ENCODE measurements at places on chromosomes 2 and 18. TPM values are rescaled to one million over a fixed set of nuclear protein-coding genes. Genes with fewer than 3 reads are reported as not detected.

- DNase-seq, result no peak
Measured at GRCh38 chr2:44522846-44523245, 161.1 kb downstream of the CAMKMT start.

DNA sequence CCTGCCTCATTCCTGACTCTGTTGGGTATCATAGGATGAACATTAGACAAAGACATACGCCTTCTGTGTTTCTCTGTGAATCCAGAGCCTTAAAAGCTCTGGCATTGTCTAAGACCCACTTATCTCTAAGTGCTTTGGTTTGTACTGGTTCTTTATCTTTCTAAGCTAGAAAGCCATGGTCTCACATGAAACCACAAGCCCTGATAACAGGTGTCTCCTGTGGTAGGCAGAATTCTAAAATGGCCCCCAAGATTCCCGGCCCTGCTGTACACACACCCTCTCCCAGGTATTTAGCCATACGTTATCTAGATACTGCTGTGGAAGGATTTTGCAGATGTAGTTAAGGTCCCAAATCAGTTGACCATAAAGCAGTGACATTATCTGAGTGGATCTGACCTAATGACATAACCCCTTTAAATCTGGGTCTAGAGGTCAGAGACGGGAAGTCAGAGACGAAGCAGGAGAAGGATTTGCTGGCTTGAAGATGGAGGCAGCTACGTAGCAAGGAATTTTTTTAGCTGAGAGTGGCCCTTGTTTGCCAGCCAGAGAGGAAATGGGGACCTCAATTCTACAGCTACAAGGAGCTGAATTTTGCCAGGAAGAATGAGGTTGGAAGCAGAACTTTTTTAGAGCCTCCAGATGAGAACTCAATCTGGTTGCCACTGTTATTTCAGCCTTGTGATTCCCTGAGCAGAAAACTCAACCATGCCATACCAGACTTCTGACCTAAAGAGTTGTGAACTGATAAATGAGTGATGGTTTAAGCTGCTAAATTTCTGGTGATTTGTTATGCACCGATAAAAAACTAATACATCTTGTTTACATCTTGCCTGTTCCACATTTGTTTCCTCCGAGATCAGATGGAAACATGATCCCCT is 186.7 kb downstream of the CAMKMT start:
- no peak for DNase-seq

- DNase-seq, result no peak
Measured at GRCh38 chr2:227990937-227991336, 119.5 kb downstream of the DAW1 start.

DNA sequence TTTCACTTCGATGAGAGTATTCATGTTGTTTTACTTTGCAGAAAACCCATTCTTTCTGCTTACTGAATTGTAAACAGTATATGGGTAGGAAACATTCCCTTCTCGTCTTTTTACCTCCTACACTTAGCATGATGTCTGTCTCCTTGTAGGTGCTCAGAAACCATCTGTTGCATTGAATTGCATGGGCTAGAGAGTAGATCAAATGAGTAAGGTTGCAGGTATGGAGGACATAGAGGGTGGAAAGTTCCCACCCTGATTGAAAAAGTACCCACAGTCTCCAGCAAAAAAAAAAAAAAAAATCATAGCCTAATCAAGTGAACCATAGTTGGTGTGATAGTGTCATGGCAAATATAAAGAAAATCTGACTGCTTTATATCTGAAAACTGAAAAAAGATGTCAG is 1.7 kb downstream of the CYTIP start:
- no peak for DNase-seq

- no peak for DNase-seq
Measured at GRCh38 chr18:40413160-40413559, 1541.9 kb upstream of the PIK3C3 start.

- DNase-seq, result no peak
Measured at GRCh38 chr2:201574766-201575165, 68.5 kb downstream of the TMEM237 start.

DTYMK gene
- total RNA-seq, result 26.2 TPM

GPR45 gene
- not detected for total RNA-seq

Measured in mucosa of gallbladder (tissue), 1 donor.